ENCODE measurements at places on chromosomes 1 and 21.

DNA sequence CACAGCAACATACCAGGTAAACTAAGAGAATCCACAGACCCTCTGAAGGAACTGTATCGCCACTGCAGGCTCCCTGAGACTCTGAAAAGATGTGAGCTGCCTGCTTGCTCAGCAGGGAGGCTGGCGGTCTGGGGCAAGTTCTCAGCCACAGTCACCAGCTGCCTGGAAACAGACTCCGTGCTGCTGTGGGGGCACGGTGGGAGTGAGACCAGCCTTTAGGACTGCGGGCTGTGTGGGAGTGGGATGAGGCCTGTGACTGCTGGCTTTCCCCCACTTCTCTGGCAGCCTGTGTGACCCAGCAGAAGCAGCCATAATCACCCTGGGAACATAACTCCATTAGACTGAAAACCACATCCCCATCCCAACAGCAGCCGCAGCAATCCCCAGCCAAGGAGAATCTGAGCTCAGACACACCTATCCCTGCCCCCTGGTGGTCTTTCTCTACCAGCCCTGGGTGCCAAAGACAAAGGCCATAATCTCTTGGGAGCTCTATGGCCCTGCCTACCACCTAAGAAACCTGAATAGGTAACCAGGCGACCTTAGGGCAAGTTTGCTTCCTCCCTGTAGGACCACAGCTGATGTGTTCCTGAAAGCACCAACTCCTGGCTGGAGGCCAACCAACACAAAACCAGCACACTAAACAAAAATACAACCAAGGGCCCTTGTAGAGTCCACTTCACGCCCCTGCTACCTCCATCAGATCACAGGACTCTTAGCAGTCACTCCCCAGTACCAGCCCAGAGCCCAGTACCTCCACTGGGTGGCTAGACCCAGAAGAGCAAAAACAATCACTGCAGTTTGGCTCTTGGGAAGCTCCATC lies 151.5 kb downstream of the SMYD3 start:
- no peak for DNase-seq

DNA sequence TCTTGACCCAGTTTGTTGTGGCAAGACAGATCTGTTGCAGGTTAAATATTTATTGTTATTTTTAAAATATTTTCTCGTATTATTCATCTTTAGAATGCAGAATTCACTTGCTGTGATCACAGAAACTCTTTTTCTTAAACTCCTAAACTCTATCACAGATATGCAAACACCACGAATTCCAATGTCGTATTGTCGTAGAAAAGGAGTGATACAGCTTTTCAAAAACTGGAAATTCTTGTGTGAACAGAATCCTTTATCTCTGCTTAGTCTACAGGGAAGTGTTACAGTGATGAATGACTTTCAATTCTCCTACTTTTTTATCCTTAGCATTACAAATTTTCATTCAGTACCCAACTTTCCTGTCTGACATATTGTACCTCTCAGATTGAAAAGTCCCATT lies 1329.5 kb upstream of the B3GALT2 start:
- DNase-seq = no peak

GRCh38 chr1:236176337-236177336 lies 34.3 kb downstream of the GPR137B start:
- DNase-seq = no peak

- no peak for DNase-seq
Observed at GRCh38 chr1:6100861-6101783, 55.4 kb downstream of the KCNAB2 start.

DNA sequence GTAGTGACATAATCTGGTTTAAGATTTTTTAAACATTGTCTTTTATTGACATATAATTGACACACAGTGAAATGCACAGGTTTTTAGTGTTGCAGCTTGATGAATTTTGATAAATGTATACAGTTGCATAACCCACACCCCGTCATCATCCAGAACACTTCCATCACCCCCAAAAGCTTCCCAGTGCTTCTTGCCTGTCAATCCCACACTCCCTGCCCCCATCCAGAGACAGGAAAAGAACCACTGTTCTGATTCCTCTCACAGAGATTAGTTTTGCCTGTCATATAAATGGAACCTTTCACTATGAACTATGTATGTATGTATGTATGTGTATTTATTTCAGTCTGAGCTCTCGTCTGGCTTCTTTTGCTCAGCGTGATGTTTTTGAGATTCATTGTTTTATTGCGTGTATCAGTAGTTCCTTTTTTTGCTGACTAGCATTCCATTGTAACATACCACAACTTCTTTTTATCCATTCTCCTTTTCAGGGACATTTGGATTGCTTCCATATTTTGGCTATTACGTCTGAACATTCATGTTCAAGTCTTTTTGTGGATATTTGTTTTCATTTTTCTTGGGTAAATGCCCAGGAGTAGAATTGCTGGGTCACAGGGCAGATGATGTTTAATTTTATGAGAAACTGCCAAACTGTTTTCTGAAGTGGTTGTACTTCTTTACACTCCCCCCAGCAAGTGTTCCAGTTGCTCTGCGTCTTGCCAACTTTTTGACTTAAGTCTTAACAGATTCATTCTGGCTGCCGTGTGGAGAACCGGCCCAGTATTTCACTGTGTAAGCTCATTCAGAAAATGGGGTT lies 8.7 kb downstream of the UBIAD1 start:
- no peak for DNase-seq

DNA sequence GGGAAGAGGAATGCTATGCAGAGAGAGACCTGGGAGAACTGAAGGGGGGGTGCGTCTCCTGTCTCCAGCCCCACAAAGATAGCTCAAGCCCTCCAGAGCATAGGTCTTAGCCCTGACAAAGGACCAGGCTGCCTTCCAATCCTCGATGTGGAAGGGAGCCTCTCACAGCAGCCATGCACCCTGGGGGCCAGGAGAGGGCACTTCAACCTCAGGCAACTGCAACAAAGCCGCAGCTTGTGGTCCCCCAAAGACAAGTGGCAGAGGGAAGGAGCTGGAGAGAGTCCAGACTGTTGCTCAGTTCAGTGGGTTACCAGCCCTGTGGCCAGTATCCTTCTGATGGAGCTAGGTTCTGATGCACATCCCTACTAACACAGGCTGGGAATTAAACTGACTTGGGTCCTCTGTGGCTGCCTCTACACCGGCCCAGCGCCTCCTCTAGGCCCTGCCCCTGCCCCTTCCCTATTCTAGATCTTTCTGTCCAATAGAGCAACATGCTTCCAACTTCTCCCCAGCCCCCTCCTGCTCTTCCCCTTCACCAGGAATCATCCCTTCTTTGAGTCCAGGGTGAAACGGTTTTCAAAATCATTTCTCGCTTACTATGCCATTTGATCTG lies 100.7 kb upstream of the SPATA6 start:
- peak; percentile 21 for DNase-seq

- DNase-seq = peak; percentile 72
Observed at GRCh38 chr1:94734963-94735901, 84.9 kb upstream of the SLC44A3 start.

DNA sequence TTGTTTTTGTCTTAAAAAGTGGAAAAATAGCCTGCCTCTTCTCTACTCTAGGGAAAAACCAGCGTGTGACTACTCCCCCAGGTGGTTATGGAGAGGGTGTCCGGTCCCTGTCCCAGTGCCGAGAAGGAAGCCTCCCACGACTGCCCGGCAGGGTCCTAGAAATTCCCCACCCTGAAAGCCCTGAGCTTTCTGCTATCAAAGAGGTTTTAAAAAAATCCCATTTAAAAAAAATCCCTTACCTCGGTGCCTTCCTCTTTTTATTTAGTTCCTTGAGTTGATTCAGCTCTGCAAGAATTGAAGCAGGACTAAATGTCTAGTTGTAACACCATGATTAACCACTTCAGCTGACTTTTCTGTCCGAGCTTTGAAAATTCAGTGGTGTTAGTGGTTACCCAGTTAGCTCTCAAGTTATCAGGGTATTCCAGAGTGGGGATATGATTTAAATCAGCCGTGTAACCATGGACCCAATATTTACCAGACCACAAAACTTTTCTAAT lies 35.0 kb upstream of the TDRD10 start:
- peak; percentile 75 for DNase-seq

GRCh38 chr1:244352156-244352830 lies 99.4 kb downstream of the ADSS2 start:
- no peak for DNase-seq

- no peak for DNase-seq
Observed at GRCh38 chr1:41501581-41501980, 17.1 kb upstream of the EDN2 start.

GRCh38 chr1:217089361-217090014 lies 366.3 kb upstream of the ESRRG start:
- no peak for DNase-seq

GRCh38 chr21:38039369-38039768 lies 123.1 kb upstream of the KCNJ6 start:
- DNase-seq = no peak

DNA sequence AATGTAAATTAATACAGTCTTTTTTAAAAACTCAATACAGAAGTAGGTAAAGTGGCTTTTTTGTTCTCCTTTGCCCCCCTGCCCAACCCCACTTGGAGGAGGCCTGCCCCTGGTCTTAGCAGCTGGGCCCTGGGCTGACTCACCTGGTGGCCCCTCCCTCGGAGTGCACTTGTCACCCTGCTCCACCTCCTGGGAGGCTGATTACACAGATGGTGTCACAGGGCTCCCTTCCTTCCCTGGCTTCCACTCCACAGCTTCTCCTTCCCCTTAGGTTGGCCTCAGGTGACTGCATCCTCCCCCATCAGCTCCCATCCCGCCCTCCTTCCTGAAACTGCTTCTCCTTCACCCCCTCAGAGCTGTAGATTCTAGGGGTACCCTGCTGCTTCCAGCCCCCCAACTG lies 11.7 kb upstream of the CAPN9 start:
- no peak for DNase-seq

DNA sequence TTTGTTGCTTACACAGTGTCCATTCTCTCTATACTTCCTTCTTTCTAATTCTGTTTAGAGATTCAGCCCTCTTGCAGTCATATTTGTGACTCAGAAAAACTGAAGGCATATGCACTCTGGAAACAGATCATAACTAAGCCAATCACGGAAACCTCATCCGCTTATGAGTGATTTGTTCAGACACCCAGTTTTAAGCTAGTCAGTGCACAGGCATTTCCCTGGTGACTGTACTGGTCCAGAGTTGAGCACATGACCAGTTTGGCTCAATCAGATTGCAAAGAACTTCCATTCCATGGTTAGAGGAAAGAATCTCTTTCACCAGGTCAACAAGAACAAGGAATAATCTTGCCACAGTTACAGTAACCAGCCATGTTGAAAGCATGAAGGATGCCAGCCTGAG lies 69.2 kb upstream of the SGIP1 start:
- no peak for DNase-seq

GRCh38 chr1:7585216-7585907 lies 185.7 kb upstream of the VAMP3 start:
- no peak for DNase-seq

- no peak for DNase-seq
Observed at GRCh38 chr1:59032228-59032627, 248.4 kb upstream of the JUN start.

DNA sequence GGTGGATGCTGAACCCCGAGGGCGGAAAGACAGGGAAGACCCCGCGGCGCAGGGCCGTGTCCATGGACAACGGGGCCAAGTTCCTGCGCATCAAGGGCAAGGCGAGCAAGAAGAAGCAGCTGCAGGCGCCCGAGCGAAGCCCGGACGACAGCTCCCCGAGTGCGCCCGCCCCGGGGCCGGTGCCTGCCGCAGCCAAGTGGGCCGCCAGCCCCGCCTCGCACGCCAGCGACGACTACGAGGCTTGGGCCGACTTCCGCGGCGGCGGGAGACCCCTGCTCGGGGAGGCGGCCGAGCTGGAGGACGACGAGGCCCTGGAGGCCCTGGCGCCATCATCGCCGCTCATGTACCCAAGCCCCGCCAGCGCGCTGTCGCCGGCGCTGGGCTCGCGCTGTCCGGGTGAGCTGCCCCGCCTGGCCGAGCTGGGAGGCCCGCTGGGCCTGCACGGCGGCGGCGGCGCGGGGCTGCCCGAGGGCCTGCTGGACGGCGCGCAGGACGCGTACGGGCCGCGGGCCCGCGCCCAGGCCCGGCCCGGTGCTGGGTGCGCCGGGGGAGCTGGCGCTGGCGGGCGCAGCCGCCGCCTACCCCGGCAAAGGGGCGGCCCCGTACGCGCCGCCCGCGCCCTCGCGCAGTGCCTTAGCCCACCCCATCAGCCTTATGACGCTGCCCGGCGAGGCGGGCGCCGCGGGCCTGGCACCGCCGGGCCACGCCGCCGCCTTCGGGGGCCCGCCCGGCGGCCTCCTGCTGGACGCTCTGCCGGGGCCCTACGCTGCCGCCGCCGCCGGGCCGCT lies 20.7 kb downstream of the FOXO6 start:
- DNase-seq = no peak

GRCh38 chr1:198234520-198235251 lies 77.9 kb downstream of the NEK7 start:
- DNase-seq = no peak

DNA sequence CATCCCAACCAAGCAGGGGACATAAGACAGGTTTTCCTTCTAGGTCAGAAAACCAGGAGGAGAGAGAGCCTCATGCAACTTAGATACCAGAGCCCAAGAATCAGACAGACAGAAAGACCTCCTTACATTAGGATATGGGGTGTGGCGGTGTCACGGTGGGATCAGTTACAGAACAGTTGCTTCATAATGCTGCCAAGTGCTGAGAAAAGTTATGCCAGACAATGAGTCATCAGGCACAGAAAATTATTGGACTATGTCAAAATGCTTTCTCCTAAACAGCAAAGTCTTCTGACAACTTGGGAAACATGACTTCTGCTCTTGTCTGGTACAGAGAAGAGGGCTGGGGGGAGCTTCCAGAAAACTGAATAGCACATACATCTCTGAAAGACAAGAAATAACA lies 1120.2 kb upstream of the TMPRSS15 start:
- no peak for DNase-seq

DNA sequence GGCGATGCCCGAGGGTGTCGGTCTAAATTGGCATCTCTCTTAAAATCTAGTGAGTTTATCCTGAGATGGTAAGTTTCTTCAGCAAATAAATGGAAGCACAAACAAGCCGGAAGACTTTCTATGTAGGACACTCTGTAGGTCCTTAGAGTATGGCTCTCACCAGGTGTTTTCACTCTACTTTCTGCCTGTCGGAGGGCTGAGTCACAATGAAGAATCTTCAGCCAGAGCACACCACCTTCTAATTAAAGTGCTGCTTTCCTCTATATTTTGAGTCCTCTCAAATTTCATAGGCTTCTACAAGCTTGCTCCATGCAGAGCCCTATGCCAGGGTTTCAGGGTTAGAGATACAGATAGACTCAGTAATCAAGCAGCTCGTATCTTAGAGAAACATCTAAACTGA lies 27.1 kb downstream of the KCNK1 start:
- no peak for DNase-seq

GRCh38 chr1:166874464-166874863 lies 1.6 kb downstream of the TADA1 start:
- no peak for DNase-seq

- no peak for DNase-seq
Observed at GRCh38 chr1:226654046-226654667, 84.9 kb downstream of the ITPKB start.

DNA sequence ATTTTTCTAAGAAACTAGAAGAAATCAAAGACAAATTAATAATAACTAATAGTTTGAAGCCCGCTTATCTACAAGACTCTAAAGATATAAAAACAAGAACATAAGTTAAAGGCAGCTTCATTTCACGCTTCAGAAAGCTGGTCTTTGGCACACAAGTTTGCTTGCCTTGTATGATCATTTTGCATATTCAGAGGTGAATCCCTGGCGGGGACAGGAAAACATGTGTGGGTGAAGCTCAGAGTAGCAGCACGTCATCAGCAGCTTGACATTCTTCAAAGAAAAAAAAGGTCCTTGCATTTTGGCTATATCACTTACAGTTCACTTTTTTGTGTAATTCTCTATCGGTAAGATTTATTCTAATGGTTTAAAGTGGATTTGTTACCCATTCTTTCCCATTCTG lies 1911.8 kb downstream of the MRPL39 start:
- no peak for DNase-seq
